LoVo (cell line): ENCODE measurements at places on chromosomes 2 and 18.

- DNase-seq: no peak
Measured at GRCh38 chr2:113887009-113887792, 2.7 kb upstream of the ACTR3 start.

DNA sequence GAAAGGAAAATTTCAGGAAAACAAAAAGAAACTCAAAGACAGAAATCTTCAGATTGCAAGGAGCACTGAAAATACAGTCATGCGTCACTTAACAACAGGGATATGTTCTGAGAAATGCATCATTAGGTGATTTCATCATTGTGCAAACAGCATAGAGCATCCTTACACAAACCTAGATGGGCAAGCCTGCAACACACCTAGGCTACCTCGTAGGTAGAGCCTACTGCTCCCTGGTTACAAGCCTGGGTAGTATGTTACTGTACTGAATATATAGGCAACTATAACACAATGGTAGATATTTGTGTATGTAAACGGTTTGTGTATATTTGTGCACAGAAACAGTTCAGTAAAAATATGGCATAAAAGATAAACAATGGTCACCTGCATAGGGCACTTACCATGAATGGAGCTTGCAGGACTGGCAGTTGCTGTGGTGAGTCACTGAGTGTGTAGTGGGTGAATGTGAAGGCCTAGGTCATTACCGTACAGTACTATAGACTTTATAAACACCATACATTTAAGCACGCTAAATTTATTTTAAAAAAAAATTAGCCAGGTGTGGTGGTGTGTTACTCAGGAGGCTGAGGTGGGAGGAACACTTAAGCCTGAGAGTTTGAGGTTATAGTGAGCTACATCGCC lies 33.4 kb downstream of the SFXN5 start:
- DNase-seq: no peak

- no peak for DNase-seq
Measured at GRCh38 chr2:1859671-1860450, 115.5 kb upstream of the PXDN start.

GRCh38 chr18:47284721-47285395 lies 33.4 kb upstream of the SKOR2 start:
- DNase-seq: no peak
